Gastrocnemius medialis (tissue), 4 donors: ENCODE measurements at places on chromosomes 7 and 10.

GRCh38 chr10:74987339-74988053 is 124.0 kb upstream of the SAMD8 start:
- no peak for DNase-seq

- peak; percentile 1 for DNase-seq
Observed at GRCh38 chr7:1853986-1854865, 184.1 kb downstream of the ELFN1 start.

DNA sequence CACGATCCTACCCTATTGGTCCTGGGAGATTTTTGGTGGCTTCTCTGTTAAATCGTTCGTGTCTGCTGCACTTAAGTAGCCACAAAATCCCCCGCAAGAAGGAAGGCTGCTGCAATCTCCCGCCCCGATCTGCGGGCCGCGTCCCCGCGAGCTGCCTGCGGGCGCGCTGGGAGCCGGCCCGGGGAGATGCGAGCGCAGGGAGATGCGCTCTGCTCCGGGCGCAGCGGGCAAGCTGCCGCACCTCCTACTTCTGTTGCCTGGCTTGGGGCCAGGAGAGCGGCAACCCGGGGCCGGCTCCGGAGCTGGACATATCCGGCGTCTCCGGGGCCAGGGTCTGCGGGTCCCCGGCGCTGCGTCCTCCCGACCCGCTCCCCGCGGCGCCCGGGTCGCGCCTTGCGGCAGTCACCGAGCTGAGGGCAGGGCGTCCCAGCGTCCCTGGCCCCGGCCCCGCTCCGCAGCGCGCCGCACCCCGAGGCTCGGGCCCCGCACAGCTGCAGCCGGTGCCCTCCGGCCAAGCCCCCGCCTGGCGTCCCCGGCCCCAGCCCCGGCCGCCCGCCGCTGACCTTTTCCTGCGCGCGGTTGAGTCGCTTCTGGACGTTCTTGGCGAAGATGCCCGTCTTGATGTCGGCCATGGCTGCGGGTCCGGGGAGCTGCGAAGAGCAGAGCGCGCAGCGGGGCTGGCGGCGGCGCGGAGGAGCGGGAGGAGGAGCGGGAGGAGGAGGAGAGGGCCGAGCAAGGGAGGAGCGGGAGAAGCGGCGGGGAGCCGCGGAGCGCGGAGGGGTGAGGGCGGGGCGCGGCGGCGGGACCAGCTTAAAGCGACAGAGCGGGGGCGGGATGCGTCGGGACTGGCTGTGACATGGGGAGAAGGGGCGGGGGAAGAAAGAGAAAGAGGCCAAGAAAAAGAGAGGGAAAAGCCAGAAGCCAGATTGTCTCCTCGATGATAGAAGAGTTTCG is at the start of gene AMPH:
Gene AMPH, minus strand, starts transcription at position 654 of the 954 bp plus-strand sequence. Its CDS starts 22 bp downstream, at position 632.
- no peak for DNase-seq

- DNase-seq = no peak
Observed at GRCh38 chr7:69751026-69751425, 152.8 kb downstream of the AUTS2 start.

DNA sequence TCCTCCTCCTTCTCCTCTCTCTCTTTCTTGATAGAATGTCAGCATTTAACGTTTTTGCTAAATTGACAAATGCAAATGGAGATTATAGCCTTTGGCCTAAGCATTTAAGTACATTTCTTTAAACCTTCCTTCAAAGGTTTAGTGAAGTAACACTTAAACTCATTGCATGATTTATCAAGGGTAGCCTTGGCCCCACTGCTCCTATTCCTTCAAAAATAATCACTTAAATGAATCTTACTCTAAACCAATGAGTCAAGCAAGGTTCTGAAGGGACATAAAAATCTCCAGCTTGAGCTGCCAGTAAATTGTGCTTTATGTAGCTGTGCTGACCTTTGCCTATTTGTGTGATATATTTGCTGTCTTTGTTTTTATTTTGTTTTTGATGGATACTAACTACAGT is 358.5 kb upstream of the AKR1E2 start:
- DNase-seq = no peak

DNA sequence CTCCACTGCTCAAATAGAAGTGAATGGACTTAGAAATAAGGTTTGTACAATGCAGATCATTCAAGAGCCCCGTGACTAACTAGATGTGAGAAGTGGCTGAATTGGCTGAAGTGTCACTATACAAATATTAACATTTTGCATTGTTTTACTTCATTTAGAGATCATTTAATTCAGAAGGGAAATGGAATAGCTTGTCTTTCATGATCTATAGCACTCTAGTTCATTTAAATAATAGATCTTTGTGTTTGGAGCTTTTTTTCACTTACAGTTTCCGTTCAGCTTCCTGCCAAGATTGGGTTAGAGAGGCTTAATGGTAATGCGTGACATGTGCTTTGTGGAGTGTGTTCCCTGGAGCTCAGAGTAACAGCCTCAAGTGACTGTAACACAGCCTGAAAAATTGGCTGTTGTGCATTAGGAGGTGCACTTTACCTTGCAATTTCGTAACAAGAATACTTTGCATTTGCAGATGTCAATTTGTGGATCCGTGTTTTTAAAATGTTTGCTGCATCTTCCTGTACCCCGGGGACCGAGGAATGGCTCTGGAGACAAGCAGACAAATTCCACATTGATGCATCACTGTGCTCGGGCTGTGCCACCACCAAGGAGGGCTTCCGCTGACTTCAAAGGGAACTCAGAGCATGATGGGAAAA is 170.3 kb downstream of the NRP1 start:
- no peak for DNase-seq

GRCh38 chr10:13707156-13707881 is 120.6 kb downstream of the PRPF18 start:
- DNase-seq = peak; percentile 59

GRCh38 chr7:1509226-1509625 is 5.0 kb upstream of the INTS1 start:
- DNase-seq = no peak

GRCh38 chr10:100872034-100872791 is 40.5 kb upstream of the SLF2 start:
- DNase-seq = no peak

GRCh38 chr7:77316219-77316978 is 99.8 kb downstream of the GSAP start:
- DNase-seq = no peak

- no peak for DNase-seq
Observed at GRCh38 chr7:108307194-108307593, 149.0 kb downstream of the NRCAM start.

GRCh38 chr7:4225361-4225771 is 456.7 kb upstream of the FOXK1 start:
- no peak for DNase-seq

- DNase-seq = no peak
Observed at GRCh38 chr10:97633921-97634320, 621 bp upstream of the MORN4 start.

DNA sequence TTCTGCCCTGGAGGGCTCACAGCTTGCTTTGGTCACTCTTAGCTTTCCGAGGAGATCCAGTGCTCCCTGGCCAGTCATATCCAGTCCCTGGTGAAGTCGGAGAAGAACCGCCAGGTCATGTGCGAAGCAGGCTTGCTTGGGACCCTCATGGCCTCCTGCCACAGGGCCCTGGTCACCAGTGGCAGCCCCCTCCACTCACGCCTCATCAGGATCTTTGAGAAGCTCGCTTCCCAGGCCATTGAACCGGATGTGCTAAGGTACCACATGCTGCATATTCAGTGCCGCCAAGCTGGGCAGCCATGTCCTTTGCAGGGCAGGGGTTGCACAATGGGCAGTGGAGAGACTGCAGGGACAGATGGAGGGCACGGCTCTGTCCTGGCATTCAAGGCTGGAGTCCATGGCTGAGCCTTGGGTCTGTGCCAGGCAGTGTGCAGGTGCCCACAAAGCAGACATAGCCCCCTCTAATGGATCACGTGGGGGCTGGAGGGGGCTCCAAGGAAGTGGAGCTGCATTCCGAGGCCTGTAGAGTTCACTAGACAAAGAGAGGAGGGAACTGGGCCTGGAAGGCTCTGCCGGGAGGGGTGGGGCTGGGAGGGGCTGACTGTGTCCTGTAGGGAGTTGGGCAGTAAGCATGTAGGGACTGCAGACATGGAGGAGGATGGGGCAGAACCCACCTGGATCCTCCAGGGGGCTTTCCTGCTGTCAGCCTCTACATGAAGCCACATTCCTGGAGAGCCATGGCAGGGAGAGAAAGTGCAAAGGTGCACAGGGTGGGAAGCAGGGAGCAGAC is 89.9 kb downstream of the WDFY4 start:
- DNase-seq = no peak

- no peak for DNase-seq
Observed at GRCh38 chr7:41869596-41869995, 166.7 kb upstream of the INHBA start.

DNA sequence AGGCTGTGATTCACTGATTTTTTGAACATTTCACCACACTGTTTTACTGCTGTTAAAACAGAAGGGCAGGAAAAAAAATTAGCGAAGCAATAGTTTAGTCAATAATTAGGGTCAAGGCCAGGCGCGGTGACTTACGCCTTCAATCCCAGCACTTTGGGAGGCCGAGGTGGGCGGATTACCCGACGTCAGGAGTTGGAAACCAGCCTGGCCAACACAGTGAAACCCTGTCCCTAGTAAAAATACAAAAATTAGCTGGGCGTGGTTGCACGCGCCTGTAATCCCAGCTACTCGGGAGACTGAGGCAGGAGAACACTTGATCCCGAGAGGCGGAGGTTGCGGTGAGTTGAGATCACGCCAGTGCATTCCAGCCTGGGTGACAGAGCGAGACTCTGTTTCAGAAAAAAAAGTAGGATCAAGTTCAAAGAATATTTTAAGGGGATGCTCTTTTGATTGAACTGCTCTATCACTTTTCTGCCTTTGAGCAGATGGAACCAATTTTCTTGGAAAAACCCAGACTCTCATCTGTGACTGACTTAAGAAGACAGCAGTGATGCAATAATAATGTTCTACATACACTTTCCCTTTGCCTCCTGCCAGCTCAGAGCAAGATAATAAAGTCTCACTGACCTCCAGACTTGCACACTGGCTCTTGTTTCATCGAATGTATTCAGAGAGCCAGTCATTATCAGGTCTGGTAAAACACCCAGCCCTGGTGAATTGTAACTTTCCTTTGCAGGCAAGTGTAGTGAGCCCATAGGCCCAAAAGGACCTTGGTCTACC is 1.6 kb upstream of the PPA1 start:
- peak; percentile 24 for DNase-seq

GRCh38 chr7:73345951-73346350 is 18.0 kb downstream of the FKBP6 start:
- DNase-seq = no peak

DNA sequence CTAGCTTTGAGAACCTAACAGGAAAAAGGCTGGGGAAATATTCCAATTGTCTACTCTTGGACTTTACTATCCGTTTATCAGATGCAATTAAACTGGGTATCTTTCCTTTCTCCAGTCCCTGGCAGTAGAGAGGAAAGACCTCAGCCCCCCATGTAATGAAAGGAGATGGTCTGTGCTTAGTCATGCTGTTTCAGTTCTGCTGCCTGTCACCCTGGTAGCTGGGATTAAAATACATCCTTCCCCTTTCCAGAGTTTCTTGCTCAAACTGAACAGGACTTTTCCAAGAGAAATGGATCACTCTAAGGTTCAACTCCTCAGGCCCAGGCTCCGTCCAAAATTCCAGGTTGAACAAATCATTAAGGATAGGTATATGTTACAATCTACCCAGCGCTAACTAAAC is 202.9 kb downstream of the PTEN start:
- no peak for DNase-seq

GRCh38 chr7:91135703-91136430 is 128.4 kb upstream of the FZD1 start:
- DNase-seq = no peak

- DNase-seq = no peak
Observed at GRCh38 chr7:141872931-141873330, 31.6 kb upstream of the PRSS37 start.

DNA sequence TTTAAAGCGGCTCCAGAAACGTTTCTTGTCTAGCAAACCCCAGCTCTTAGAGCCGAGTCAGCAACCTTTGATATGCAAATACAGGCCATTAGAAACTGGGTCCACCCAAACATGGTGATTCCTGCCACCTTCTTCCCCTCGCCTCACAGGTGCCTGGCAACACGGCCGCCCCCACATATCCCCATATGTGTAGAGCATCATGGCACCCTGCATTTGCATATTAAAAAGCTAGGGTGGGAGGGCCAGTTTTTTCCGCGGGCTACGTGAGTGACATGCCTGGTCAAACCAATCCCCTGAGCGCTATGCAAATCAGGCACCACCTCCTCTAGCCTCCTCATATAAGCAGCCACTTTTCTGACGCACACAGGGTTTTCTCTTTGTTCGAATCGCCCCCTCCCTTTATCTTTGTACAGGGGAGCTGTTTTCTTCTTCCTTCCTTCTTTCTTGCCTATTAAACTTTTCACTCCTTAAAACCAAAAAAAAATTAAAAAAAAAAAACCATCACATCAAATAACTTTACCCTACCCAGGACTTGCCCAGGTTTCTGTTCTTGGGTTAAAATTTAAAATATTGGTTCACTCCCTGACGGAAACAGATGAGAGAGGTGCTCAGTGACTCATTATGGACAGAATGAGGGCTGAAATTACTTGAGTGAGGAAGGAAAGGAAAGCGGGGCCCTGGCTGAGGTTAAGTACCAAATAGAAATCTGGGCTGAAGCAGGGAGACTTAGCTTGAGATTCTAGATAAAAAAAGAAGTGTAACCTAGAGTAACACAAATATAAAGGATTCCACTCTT is 59.8 kb downstream of the COA1 start:
- DNase-seq = no peak

DNA sequence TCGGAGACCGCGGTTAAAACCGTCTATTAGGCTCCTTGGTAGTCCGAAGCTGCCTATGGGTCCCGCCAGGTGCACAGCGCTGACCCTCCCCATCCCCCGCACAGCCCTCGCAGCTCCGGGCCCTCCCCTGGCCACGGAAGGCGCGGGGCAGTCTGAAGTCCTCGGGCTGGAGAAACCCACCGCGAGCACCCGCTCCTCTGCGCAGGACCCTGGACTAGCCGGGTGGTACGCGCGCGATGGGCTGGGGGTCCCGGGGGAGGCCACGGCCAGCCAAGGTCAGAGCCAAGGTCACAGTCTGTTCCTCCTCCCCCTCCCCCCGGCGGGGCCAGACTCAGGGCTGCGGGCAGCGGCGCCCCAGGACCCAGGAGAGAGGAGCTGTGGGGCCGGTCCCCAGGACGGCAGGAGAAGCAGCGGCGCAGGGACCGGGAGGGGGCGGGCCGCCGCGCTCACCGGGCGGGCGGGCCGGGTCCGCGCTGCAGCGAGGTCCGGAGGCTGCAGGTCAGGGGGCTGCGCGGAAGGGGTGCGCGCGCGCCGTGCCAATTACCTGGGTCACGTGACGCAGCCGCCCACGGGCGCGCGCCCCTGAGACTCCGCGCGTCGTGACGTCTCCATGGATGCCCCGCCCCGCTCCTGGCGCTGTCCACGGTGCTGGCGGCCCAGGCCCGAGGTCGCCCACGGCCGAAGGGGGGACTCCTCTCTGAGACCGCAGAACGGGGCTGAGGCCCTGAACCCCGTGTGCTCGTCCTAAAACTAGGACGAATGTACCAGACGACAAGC is at the start of gene OGDHL:
Gene OGDHL, minus strand, starts transcription at position 535 of the 777 bp plus-strand sequence. CDS start 3,731 bp downstream, outside the sequence.
- DNase-seq = no peak
